Left lung (tissue), 14 donors: ENCODE measurements at places on chromosomes 4 and X.
A peak's percentile ranks its signal among the peaks of the same experiment; 100 is the strongest.

DNA sequence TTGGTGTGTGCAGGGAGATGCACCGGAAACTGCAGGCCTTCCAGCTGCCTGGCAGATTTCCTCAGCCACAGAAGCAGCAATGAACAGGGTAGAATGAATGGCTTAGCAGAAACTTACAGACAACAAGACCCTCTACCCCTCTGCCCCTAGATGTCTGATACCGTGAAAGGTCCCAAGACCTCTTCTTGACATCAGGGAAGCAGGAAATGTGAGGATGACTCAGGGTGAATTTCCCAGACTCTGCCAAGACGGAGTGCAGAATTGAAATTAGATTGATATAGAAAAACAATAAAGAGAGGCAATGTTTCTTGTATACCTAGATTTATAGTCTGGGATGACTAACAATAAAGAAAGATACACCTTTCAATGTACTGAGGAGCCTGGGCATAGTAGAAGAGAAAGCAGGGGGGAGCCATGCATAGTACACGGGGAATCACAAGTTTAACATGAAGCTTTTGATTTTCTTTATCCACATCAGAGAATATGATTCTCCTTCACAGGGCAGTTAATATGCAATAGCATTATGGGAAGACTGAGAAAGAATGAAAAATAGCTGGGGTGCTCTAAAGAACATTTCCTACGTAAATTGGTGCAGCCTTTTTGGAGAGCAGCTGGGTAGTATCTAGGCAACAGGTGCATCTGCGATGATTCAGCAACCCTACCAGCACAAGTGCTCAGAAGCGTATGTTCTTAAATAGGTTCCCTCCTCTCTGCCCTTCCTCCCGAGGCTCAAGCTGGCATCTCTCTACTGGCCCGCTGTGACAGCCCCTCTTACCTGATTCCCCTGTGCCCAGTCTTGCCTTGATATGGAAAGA lies 18.3 kb upstream of the CXCR3 start:
- H3K27me3 ChIP-seq: no peaks in the 10 kb centered on the region
- H3K27ac ChIP-seq: no peak overlapping the region
- no peak for DNase-seq
- H3K36me3 ChIP-seq: no peaks in the 10 kb centered on the region
- no peak overlapping the region for H3K4me3 ChIP-seq
- H3K4me1 ChIP-seq: no peaks in the 10 kb centered on the region

DNA sequence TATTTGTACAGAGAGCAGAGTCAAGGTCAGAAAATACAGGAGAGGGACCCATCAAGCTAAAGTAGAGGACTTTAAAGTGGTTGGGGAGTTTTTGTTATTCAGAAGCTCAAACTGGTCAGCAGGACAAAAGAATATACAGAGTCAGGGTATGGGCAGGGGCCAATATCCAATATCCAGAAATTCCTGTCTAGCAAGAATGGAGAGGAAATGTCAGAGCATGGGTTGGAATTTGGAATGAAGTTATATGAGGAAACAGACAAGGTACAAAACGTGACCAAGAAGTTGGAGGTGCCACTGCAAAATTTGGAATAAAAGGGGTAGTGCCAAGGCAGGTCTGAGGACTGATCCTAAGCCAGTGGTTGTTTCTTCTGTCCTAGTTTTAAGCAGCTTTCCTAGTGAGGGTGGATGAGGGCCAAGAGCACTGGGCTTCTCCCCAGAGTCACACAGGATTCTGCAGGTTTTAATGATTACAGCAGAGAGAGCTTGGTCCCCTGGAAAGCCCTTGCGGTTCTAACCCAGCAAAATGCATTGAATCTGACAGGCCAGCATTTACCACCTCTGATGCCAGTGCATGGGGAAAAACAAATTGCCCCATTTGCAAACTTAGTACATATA lies 304.7 kb upstream of the FTHL17 start:
- no peak for DNase-seq
- no peaks in the 10 kb centered on the region for H3K4me1 ChIP-seq
- no peaks in the 10 kb centered on the region for H3K36me3 ChIP-seq
- H3K27me3 ChIP-seq: no peaks in the 10 kb centered on the region

GRCh38 chr4:68074397-68074796 lies 55.3 kb downstream of the TMPRSS11F start:
- no peak overlapping the region for H3K27ac ChIP-seq
- H3K27me3 ChIP-seq: no peaks in the 10 kb centered on the region
- H3K4me1 ChIP-seq: no peaks in the 10 kb centered on the region
- DNase-seq: no peak
- H3K36me3 ChIP-seq: no peaks in the 10 kb centered on the region

GRCh38 chr4:138401334-138401733 lies 159.2 kb upstream of the SLC7A11 start:
- H3K36me3 ChIP-seq: no peaks in the 10 kb centered on the region
- no peaks in the 10 kb centered on the region for H3K27me3 ChIP-seq
- DNase-seq: no peak
- no peak overlapping the region for H3K27ac ChIP-seq
- H3K4me1 ChIP-seq: no peaks in the 10 kb centered on the region
- H3K4me3 ChIP-seq: no peak overlapping the region

DNA sequence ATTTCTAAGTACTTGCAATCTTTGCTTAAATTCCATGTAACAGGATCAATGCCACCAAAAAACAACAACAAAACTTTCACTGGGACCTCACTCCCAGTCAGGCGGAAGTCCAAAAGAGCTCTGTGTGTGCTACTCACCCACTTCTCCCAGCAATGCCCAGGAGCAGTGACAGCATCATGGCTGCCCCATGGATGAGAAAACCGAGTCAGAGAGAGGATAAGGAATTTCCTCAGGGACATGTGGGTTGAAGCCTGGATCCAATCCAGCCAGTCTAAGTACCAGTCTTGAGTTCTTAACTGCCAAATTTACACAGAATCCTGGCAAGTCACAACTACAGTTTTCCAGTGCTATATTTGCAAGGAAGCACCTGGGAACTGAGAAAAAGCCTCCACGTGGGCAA lies 64.5 kb downstream of the STX18 start:
- no peaks in the 10 kb centered on the region for H3K4me1 ChIP-seq
- no peaks in the 10 kb centered on the region for H3K36me3 ChIP-seq
- no peaks in the 10 kb centered on the region for H3K27me3 ChIP-seq

- H3K27me3 ChIP-seq: no peaks in the 10 kb centered on the region
- H3K27ac ChIP-seq: no peak overlapping the region
- H3K36me3 ChIP-seq: no peaks in the 10 kb centered on the region
Measured at GRCh38 chrX:137194164-137194563, 160.4 kb upstream of the GPR101 start.

- H3K4me1 ChIP-seq: no peaks in the 10 kb centered on the region
- peak overlapping the region; percentile 15 for H3K27ac ChIP-seq
- no peak for DNase-seq
- peaks cover 8% of the 10 kb centered on the region for H3K27me3 ChIP-seq
Measured at GRCh38 chrX:106802063-106802387, 448 bp upstream of the TBC1D8B start.

DNA sequence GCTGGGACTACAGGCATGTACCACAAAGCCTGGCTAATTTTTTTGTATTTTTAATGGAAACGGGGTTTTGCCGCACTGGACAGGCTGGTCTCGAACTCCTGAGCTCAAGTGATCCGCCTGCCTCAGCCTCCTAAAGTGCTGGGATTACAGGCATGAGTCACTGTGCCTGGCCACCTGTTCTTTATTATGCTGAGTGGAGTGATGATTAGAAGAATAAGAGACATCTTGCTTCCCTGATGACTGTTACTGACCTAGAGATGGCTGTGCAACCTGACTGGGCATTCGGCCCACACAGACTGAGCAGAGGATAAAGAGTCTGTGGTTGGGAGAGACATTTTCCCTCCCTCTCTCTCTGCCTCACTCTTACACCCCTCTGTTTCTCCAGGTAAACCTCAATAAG lies 56.7 kb downstream of the SPINK2 start:
- no peaks in the 10 kb centered on the region for H3K36me3 ChIP-seq
- no peak overlapping the region for H3K27ac ChIP-seq
- H3K4me1 ChIP-seq: peaks cover 16% of the 10 kb centered on the region
- no peak overlapping the region for H3K4me3 ChIP-seq
- no peaks in the 10 kb centered on the region for H3K27me3 ChIP-seq
- no peak for DNase-seq

DNA sequence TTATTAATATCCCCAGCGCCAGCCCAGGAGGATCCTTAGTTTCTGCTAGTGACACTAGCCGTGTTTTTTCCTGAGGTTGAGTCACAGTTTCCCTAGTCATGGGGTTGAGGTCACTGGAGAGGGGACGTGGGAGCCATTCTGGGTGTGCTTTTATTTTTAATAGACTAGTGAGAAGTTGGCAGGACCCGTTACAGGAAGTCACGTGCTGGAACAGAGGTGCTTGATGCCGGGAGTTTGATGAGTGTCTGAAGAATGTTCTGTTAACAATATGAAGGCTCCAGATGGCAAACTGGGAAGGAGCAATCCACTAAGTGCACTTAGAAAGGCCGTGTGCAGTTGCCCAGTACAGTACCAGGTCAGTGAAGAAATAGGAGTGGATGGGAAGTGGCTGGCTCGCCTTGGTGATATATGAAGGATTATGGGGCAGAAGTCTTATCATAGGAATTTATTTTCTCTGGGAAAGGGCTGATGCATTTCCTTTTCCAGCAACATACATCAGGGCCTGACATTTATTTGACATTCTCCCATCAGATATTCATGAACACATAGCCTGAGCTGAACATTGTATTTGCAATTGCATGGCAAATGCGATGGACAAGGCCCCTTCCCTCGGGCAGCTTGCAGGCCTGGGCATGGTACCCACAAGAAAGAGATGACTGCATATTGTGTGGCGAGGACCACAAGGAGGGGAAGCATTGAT lies 291.8 kb downstream of the FBXW7 start:
- no peak overlapping the region for H3K4me3 ChIP-seq
- peaks cover 7% of the 10 kb centered on the region for H3K4me1 ChIP-seq
- DNase-seq: no peak
- H3K36me3 ChIP-seq: no peaks in the 10 kb centered on the region
- H3K27me3 ChIP-seq: no peaks in the 10 kb centered on the region

- H3K27ac ChIP-seq: no peak overlapping the region
- H3K36me3 ChIP-seq: no peaks in the 10 kb centered on the region
- no peaks in the 10 kb centered on the region for H3K4me1 ChIP-seq
- H3K27me3 ChIP-seq: no peaks in the 10 kb centered on the region
- DNase-seq: no peak
- no peak overlapping the region for H3K4me3 ChIP-seq
Measured at GRCh38 chrX:134525086-134525792, 65.3 kb downstream of the HPRT1 start.

GRCh38 chr4:188037003-188037713 lies 41.6 kb downstream of the ZFP42 start:
- H3K36me3 ChIP-seq: no peaks in the 10 kb centered on the region
- H3K27me3 ChIP-seq: no peaks in the 10 kb centered on the region
- H3K4me1 ChIP-seq: no peaks in the 10 kb centered on the region
- no peak overlapping the region for H3K4me3 ChIP-seq
- no peak overlapping the region for H3K27ac ChIP-seq

- H3K27ac ChIP-seq: no peak overlapping the region
- peaks cover 30% of the 10 kb centered on the region for H3K27me3 ChIP-seq
- H3K4me3 ChIP-seq: no peak overlapping the region
- H3K4me1 ChIP-seq: peaks cover 29% of the 10 kb centered on the region
Measured at GRCh38 chr4:139560406-139561104, 4.5 kb upstream of the SETD7 start.

DNA sequence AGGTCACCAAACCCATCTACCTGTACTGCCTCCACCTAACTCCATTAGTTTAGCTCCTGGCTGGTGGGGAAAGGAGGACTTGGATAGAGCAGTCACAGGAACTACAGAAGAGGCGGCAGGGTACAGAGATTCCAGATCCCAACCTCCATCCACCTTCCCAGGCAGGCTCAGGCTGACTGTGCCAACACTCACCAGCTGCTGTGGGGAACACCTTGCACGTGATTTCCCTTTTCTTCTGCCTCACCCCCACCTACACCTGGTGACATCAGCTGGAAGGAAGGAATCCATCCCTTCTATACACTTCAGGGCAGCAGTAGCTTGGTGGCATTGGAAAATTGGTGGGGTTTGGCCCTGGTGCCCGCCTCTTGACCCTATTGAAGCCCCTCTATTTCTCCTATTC lies 41.5 kb downstream of the EFNB1 start:
- H3K4me1 ChIP-seq: no peaks in the 10 kb centered on the region
- no peak overlapping the region for H3K27ac ChIP-seq

- H3K27me3 ChIP-seq: no peaks in the 10 kb centered on the region
- peaks cover 4% of the 10 kb centered on the region for H3K36me3 ChIP-seq
- H3K27ac ChIP-seq: no peak overlapping the region
- peak; percentile 28 for DNase-seq
- no peak overlapping the region for H3K4me3 ChIP-seq
Measured at GRCh38 chrX:78029663-78030062, 60.2 kb upstream of the PGAM4 start.

GRCh38 chr4:1683261-1683735 lies 815 bp downstream of the FAM53A start:
- no peaks in the 10 kb centered on the region for H3K36me3 ChIP-seq
- DNase-seq: no peak
- no peaks in the 10 kb centered on the region for H3K27me3 ChIP-seq

DNA sequence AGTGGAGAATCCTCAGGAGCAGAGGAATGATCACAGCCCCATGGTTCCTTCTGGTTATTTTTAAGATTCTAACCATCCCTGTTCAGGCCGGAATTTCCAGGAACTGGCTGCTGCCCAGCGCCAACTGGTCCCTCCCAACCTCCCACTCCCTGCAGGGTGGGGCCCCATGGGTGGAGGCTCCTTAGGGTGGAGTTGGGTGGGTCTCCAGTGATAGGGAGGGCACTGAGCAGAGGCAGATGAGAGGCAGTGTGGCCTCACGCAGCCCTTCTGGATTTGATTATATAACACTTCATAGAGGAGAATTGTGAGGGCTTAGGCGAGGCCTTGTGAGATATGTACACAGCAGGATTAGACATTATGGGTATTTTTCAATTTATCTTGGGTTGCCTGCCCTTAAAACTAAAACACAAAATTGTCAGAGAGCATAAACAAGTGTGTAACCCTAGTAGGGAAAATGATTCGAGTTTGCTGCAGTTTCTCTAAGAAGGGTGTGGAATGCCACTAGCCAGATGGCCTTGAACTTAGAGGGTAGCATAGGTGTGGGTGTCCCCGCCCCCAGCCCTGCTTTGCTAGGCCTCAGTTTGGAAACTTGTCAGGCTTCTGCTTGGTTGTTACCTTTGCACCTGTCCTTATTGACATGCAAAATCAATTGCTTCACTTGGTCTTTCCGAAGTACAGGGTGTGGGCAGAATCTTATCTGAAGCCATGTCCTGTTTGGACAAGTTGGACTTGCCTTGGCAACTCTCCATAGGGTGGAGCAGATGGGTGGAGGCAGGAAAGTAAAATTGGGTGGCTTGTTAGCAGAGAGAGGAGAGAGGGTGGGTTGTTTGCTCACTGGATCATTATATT lies 9.4 kb downstream of the KLF3 start:
- DNase-seq: peak; percentile 61
- peak overlapping the region; percentile 78 for H3K27ac ChIP-seq
- H3K4me3 ChIP-seq: no peak overlapping the region

- no peak overlapping the region for H3K27ac ChIP-seq
- H3K4me3 ChIP-seq: no peak overlapping the region
- peaks cover 4% of the 10 kb centered on the region for H3K27me3 ChIP-seq
- DNase-seq: no peak
- no peaks in the 10 kb centered on the region for H3K4me1 ChIP-seq
Measured at GRCh38 chrX:15911734-15912550, 57.3 kb upstream of the AP1S2 start.

GRCh38 chr4:88927420-88927819 lies 129.6 kb downstream of the FAM13A start:
- H3K27me3 ChIP-seq: no peaks in the 10 kb centered on the region
- H3K27ac ChIP-seq: no peak overlapping the region
- H3K36me3 ChIP-seq: no peaks in the 10 kb centered on the region
- no peaks in the 10 kb centered on the region for H3K4me1 ChIP-seq
- DNase-seq: no peak
- no peak overlapping the region for H3K4me3 ChIP-seq

- H3K4me1 ChIP-seq: no peaks in the 10 kb centered on the region
- no peaks in the 10 kb centered on the region for H3K27me3 ChIP-seq
- DNase-seq: no peak
- no peaks in the 10 kb centered on the region for H3K36me3 ChIP-seq
Measured at GRCh38 chr4:61068745-61069144, 131.4 kb upstream of the ADGRL3 start.
